T-helper 17 cell (primary cell): ENCODE measurements at places on chromosomes 3 and 15.

GRCh38 chr15:66114863-66115425, 138.6 kb downstream of the MEGF11 start:
- DNase-seq: no peak

- no peak for DNase-seq
These were observed 39.7 kb downstream of the NBEAL2 start for GRCh38 chr3:47019201-47019600.

GRCh38 chr3:51637941-51638471, 33.0 kb upstream of the TEX264 start:
- DNase-seq: no peak

DNA sequence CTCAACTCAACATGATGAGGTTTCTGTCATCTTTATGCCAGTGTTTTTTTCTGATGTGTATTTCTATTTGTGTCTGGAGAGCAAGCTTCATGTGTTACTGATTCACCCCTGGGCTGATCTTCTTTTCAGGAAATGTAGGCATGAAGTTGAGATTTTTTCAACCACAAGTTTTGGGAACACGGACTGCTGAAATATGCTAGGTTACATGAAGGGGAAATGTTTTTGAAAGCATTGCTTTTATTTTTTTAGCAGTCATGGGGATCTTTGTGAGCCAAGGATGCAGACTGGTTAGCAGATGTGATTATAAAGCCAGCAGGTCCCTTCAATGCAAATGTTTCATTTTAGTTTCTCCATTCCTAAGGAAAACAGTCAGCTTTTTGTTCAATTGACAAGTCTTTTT, 219.3 kb upstream of the COL8A1 start:
- no peak for DNase-seq

DNA sequence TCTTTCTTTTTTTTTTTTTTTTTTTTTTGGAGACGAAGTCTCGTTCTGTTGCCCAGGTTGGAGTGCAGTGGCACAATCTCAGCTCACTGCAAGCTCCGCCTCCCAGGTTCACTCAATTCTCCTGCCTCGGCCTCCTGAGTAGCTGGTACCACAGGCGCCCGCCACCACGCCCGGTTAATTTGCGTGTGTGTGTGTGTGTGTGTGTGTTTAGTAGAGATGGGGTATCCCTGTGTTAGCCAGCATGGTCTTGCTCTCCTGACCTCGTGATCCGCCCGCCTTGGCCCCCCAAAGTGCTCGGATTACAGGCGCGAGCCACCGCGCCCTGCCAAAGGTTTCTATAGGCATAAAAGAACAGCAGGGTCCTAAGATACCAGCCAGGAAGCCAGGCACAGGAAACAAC, 261.0 kb upstream of the CCDC54 start:
- DNase-seq: no peak

- DNase-seq: no peak
These were observed 48.8 kb downstream of the PSMD6 start for GRCh38 chr3:63974451-63974850.

DNA sequence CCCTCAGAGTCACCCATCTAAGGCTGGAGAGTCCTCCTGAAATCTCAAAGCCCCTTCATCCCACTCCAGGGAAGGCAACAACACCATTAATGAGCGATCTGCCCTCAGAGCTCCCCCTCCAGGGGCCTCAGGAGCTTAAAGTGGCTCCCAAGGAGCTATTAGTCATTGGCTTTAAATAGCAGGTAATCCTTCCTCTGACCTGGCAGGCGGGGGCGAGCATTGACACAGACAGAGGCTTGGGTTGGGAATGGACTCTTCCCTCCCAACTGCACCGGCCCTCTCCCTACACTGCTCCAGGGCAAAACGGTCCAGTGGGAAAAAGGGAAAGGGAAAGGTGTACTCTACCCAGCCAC, 1.4 kb downstream of the MFGE8 start:
- DNase-seq: no peak

GRCh38 chr3:159126261-159127020, 324.6 kb downstream of the MFSD1 start:
- no peak for DNase-seq

DNA sequence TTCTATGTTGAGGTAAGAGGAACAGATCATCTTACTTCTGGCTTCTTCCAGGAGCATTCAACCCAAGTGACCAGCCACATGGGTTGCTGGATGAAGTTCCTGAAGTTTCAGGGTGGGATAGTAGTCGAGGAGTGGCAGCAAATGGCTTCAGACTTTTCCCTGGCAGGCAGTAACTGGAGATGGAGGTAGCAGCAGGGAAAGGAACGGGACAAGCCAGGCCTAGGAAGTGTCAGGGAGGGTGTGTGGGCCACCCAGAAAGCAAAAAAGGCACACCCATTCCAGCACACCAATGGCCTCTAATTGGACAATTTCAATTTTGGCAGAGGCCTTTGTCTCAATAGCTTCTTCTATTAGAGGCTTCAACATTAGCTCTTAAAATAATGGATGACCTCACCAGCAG, 498.6 kb upstream of the ATP11B start:
- no peak for DNase-seq

DNA sequence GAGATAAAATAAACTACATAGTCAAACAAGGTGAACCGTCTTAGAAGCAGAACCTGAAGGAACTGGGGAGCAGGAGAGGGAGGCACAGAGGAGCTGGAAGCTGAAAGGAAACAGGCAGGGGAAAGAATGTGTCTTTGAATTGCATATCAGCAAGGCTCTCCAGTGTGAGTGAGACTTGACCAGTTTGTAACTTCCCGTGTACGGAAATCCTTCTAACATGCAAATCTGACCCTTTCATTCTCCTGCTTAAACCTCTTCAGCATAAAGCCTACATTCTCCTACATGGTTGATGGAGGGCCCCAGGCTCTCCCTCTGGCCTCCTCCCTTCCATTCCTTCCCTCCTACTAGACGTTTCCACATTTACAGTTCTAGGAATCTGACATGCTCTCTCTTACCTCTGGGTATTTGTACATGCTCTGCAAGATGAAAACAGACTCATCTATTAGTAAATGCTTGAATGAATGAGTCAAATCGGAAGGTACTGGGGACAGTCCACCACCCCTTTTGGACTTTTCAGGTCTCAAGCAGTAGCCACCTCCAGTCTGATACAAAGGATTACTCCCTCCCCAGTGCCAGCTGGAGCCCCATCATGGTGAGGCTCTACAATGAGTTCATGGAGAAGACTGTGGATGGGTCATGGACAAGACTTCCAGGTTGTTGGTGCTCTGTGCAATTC, 6.1 kb upstream of the SLC25A38 start:
- no peak for DNase-seq

DNA sequence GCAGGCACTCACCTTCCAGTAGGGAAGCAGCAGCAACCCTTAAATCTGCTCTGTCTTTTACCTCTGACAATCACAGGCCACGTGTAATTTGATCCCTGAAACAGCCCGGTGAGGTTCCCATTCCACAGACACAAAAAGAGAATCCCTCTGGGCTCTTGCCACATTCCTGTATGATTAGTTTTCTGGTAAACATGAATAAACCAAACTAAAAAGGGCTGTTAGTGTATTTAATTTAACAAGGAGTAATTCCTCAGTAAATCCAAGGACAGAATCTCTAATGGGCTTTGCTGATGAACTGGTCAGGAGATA, 186.9 kb downstream of the FAM43A start:
- DNase-seq: no peak

- DNase-seq: no peak
These were observed 35.0 kb downstream of the BTLA start for GRCh38 chr3:112464264-112464663.

GRCh38 chr3:20091331-20092047, 51.2 kb downstream of the KAT2B start:
- no peak for DNase-seq

DNA sequence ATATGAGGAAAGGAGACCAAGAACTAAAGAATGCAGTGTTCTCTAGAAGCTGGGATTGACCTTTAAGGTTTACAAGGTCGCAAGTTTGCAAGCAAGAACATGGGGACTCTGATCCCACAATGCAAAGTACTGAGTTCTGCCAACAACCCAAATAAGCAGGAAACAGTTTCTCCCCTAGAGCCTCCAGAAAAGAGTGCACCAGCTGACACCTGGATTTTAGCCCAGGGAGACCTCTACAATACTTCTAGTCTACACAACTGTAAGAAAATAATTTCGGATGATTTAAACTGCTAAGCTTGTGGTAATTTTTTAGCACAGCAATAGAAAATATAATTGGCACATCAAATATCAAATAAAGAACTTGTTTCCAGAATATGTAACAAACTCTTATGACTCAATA, 46.4 kb downstream of the EHHADH start:
- DNase-seq: no peak

GRCh38 chr3:25292036-25292435, 136.0 kb upstream of the RARB start:
- no peak for DNase-seq

DNA sequence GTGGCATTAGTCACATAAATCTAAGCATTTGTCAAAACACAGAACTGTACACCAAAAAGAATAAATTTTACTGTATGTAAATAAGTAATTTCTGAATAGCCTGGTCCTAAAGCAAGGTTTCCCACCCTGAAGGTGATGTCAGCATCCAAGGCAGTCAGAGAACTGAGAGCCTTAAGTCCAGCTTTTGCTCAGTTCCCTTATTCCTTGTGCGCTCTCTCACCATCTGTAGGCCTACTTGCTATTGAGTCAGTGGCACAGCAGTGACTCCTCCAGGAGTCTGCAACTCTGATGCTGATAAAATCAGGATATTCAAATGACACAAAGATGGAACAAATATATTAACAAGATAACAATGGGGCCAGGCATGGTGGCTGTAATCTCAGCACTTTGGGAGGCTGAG, 22.3 kb downstream of the VPS39 start:
- no peak for DNase-seq

- no peak for DNase-seq
These were observed 240.4 kb downstream of the RPLP1 start for GRCh38 chr15:69693059-69693458.

DNA sequence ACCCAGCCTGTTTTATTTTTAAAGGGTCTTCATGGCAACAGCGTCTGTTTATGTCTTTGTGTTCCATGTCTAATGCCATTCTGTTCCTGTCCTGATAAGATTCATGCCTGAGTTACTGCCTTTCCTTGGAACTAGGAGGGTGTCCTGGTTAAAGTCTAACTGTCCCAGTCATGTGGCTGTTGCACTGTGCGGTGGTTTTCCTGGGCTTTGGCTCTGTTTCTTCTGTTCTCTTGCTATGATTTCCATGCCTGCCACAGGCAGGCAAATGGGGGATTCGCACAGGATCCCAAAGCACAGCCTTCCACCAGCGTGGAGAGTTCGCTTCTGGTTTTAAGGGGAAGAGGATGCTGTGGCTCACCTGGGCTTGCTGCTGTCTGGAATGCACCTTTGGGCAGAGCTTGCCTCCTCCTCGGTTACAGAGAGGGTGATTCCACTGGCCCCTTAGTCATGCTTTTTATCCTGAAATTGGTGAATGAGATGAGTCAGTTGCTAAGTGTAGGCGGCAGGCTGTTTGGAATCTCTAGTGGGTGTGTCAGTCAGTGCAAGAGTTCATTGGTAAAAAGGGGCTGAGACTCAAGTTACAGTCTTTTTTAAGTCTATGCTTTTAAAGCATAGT, 86.8 kb downstream of the CCK start:
- DNase-seq: no peak

GRCh38 chr3:141044695-141045641, 6.2 kb upstream of the SPSB4 start:
- no peak for DNase-seq

DNA sequence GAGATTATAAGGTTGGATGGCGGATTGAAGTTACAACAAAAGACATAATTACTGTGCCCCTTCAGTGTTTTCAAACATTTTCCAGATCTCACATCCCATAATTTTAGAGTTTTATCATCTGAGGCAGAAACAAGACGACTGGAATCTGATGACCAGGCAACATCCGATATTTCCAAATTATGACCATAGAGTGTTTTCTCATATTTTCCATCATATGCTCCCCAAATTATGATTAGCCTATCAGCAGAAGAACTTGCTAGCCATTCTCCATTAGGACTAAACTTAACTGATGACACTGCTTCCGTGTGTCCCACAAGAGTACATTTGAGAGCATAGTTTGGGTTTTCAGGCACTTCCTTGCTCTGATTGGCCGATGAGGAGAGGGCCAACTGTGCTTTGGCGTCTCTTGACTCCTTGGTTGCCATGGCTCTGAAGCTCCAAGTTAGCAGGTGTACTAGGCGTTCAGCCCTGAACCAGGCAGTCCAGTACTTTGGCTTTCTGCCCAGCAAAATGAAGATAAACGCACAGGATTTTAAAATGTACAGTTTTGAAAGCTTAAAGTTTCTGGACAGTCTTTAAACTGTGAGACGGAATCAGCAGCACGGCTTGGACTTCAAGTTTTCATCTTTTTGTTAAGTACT, 638 bp downstream of the WDR5B start:
- DNase-seq: peak; percentile 20

DNA sequence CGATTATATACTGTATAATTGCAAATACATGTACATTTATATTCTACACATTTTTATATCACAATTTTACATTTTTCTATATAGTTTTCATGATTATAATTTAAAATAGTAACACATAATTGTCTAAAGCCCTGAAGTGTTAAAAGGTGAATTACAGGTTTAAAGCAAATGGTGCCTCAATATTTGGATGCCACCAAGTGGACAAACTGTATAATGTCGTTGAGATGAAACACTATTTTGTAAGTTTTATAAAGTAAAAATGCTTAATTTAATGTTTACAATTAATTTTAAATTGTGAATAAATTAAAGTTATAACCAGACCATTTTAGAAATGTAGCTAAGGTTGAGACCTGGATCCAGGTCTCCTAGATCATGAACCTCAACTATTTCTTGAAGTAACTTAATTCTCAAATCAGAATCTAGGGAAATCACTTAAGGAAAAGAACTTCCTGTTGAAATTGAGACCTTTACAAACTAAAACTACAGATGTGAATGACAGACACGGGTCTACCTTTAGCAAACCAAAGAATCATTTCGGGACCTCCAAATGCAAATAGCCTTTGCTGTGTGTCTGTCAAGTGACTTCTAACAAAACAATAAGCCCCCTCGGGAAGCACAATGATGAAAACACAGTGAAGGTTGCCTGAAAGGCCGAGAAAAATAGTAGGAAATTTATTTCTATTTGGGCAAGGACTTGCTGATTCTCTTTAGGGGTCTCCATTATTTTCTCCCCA, 37.8 kb downstream of the EHHADH start:
- DNase-seq: no peak

- no peak for DNase-seq
These were observed 39.5 kb downstream of the ALDH1A2 start for GRCh38 chr15:58026051-58026450.

DNA sequence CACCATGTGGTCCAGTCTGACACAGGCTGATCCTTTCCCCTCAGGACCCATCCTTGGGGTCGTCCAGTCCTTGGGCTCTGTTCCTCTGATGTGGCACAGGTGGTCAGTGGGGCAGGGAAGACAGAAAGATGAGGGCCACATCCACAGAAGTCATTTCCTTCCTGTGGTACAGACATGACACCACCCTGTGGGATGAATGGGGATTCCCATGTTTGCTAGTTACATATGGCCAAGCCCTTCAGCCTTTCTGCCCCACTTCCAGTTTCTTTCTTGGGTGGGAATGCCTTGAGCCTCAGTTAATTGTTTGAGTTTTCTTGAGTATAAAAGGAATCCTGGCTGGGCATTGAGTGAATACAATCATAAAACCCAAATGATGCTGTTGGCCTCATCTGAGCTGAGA, 284.7 kb upstream of the CTDSPL start:
- DNase-seq: no peak
